Frontal cortex (tissue), 4 donors: ENCODE measurements at places on chromosomes 12 and 14. TPM values are rescaled to one million over a fixed set of nuclear protein-coding genes. Genes with fewer than 3 reads are reported as not detected.
A peak's percentile ranks its signal among the peaks of the same experiment; 100 is the strongest.

Gene ESYT1
- total RNA-seq = 26.5 TPM

Gene BCL2L14
- not detected for total RNA-seq

Gene OASL
- not detected for total RNA-seq

Gene RNASE7
- total RNA-seq = not detected

Gene SERPINA5
- total RNA-seq = not detected

Gene ITGB7
- total RNA-seq = not detected

Gene MLEC
- 35.5 TPM for total RNA-seq

Gene MSRB3
- total RNA-seq = 3.7 TPM

Gene IL26
- not detected for total RNA-seq

Gene SRGAP1
- 40.8 TPM for total RNA-seq

Gene SLC5A8
- total RNA-seq = 3.3 TPM

Gene SCN8A
- 46.1 TPM for total RNA-seq

Gene MDGA2
- total RNA-seq = 39.1 TPM

DNA sequence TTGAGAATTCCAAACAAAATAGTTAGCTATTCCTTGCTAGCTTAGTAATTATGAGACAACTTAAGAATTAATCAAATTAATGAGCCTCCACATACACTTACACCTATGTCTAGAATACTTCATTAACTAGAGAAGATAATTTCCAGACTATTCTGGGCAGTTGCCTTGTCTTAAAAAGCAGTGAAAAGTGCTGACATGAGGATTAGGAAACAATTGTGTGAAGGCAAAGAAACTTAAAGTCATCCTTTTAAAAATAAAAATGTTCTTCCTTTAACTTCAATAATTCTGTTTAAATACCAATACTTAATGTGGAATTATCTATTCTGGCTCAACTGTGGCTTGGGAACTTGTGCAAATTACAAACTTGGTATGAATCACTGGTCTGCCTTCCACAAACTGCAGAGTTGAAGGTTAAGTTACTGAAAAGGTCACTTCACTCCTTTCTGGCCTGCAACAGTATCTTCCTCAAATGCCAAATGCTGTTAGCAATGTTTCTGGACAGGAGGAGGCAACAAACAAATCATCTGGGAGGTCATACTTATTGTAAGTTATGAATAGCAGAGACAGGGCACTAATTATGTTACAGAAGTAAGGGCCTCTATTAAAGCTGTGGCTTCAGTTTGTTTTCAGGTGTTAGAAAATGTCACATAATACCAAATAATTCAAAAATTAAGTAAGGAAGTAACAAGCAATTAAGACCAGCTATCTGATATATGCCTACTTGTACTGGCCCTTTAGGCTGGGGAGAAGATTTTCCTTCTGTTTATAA lies 19.2 kb downstream of the PPTC7 start:
- DNase-seq = no peak

DNA sequence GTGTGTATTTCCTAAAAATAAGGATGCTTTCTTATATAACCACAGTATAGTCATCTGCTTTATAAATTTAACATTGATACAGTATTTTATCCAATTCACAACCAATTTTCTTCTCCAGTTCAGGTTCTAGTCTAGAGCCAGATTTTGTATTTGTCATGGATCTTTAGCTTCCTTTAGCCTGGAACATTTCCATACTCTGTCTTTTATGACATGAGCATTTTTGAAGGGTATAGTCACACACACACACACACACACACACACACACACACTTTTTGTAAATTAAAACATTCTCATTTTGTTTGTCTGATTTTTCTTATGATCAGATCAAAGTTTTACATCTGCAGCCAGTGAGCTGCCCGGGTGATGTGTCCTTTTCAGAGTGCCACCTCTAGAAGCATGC lies 25.4 kb downstream of the CGRRF1 start:
- DNase-seq = no peak

- no peak for DNase-seq
Measured at GRCh38 chr12:82955043-82955442, 268.3 kb downstream of the TMTC2 start.

DNA sequence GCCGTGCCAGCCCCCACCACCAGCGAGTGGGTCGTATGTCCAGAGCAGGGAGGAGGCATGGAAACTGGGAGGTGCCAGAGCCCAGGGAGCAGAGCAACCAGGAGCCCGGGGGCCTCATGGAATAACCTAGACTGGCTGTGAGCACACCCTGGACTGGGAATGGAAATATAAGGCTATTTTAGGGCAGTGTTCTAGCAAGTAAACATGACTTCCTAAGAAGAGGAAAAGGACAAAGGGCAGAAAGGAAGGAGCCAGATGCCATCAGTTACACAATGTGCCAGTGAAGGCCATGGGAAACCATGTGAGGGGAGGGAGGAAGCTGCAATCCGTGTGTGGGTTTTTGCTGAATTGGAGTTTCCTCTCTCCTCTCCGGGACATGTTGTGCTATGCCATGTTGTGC lies 18.7 kb upstream of the CPM start:
- no peak for DNase-seq

DNA sequence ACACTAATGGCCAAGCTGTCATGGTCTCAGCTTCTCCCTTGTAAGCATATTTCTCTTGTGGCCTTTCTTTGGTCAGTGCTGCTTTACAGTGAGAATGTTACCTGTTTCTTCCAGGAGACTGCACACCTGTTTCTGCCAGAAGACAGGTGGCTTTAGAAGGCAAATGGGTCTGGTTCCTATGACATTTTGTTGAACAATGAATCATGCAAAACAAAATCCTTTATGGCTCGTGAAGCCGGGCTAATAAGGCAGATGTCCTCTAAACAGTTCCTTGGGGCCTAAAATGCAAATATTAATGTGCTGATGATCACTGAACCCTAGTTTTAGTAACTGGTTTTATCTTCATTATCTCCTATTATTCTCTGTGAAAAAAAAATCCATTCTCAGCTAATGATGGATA lies 927.6 kb downstream of the GALC start:
- DNase-seq = no peak

DNA sequence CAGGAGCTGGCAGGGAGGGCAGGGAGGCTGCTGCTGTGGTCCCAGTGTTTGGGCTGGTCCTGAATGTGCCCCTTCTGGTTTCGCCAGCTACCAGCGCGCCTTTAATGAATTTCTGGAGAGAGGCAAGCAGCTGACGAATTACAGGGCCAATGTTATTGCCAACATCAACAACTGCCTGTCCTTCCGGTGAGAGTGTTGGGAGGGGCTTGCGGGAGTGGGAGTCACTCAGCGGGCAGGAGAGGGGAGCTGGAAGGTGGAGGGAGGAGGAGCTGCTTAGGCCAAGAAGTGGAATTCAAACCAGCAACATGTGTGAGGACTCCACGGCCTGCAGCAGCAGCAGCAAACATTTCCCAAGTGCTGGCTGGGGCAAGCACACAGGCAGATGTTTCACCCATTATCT lies 7.7 kb downstream of the TNFAIP2 start:
- peak; percentile 32 for DNase-seq

DNA sequence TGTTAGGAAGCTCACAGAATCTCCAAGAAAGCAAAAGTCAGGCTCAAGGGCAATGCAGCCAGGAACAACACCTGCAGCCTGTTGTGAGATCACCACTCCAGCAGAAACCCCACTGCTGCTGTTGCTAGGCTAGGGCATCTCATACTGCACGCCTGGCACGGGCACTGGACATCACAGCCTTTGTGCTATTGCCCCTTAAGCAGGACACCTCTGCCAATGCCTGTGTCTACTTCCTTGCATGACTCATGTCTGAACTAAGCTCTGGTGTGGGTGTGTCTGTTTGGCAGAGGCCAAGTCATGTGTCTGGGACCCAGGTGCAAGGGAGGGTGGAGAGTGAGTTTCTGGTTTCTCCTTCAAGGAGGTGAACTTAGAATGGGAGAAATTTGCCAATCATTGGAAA lies 10.0 kb upstream of the DDX47 start:
- DNase-seq = no peak

GRCh38 chr14:40221428-40221827 lies 789.2 kb upstream of the FBXO33 start:
- DNase-seq = no peak

DNA sequence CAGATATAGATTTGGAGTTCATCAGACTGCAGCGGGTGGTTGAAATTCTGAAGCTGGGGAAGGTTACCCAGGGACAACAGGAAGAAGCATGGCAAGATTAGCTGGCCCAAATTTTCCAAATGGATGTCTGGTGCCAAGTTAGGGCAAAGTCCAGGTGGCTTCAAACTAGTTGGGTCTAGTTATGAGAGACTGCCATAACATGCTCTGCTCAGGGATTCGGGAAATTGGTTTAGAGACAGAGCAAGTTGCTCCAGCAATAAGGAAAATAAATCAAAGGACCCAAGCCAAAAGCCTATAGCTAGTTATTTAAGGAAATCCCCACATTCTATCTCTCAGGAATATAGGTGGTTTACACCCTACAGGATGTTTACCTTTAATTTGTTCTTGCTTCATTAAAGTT lies 125.7 kb upstream of the BTG1 start:
- no peak for DNase-seq

- no peak for DNase-seq
Measured at GRCh38 chr12:129615001-129615400, 288.8 kb downstream of the TMEM132D start.

DNA sequence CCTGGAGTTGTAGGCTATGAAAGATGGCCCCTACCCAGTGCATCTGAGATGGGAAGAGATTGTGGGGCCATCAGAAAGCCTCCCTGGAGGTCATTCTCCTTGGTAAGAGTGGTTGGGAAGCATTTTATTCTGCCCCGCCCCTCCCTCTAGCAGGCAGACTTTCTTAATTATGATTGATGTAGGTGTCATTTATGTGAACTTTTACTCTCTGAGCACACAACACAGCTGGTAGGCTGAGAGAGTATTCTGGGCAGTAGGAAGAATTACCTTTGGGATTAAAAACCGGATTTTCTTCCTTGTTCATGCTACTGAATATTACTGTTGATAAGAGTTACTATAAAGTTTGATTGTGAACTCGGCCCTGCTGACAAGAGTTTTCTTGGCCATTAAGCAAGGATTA lies 266.8 kb downstream of the TTC6 start:
- no peak for DNase-seq

DNA sequence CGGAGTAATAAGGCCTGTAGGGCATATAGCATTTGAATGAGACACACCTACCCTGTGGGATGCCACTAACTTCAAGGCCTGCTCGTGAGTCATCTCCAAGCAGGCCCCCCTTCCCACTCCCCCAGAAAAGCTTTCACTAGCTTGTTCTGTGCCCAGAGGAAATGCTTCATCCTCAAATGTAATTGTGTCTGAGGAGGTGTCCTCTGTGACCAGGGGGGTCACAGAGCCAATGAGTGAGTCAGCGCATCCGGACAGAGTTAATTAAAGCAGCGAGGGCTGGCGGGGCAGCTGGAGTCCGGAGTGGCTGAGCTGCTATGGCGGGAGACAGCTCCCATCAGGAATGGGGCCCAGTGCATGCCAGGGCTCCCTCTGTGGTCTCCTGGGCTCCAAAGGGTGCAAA lies 27.0 kb upstream of the ESRRB start:
- no peak for DNase-seq

- peak; percentile 26 for DNase-seq
Measured at GRCh38 chr12:4908684-4909409, 858 bp upstream of the KCNA1 start.

- no peak for DNase-seq
Measured at GRCh38 chr14:22492622-22493542, 96.1 kb downstream of the DAD1 start.

DNA sequence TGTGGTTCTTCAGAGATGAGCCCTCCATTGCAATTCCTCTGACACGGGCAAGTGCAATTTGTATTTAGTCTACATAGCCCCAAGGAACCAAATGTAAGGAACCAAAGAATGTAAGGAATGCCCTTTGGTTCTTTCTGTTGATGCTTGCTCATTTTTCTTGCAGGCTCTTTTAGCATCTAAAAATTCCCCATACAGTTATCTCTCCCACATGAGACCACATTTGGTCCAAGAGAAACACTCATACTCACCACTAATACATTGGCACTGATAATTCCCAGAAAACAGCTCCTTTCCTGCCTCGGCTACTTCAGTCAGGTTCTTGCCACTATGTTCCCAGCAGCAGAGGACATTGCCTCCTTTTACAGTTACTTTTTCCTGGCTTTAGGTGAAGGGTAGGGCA lies 332.6 kb downstream of the AEBP2 start:
- no peak for DNase-seq

DNA sequence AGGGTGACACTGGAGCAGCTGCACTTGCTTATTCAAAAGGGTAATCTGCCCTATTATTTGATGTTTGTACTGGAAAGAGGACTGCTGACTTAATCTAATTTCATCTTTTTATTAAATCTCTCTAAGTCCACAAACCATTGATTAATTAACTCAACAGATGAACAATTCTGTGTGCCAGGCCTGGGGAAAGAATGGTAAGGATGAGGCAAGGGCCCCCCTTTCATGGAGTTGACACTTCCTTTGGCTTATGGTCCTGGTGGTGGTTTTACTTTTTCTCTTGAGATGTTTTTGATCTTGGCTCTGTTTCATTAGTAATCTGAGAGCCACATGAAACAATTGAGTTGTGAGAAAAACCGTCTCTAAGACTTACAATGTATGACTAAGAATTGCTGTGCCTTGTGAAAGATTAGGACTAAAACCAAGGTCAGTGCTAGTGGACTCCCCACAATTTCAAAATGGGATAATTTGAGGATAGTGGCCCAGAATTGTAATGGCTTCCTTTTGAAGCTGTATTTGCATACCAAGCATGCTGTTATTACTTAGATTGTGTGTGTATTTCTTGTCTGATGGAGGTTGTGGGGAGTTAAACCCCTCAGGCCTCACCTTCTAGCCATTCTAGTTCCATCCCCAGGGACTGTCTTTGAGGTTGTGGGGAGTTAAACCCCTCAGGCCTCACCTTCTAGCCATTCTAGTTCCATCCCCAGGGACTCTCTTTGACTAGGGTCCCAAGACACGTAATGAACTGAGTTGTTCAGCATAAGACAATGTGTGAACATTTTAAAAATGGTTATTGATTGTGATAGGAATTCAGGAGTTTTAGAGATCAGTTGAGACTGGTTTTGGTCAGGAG lies 52.5 kb upstream of the EVL start:
- DNase-seq = no peak

DNA sequence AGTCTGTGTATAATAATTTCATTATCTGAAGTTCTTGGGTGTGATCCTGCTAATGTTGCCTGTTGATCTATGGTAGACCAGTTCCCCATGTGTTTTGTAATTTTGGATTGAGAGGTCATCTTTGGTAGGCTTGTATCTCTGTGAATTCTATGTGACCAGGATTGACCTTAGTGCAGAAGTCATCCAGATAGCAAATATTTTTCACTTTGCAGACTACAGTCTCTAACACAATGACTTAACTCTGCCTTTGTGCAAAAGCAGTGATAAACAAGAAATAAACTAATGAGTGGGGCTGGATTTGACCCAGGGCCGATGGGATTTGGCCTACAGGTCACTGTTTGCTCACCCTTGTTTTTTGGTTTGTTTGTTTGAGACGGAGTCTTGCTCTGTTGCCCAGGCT lies 144.6 kb upstream of the MYL2 start:
- no peak for DNase-seq
